ENCODE measurements at places on chromosomes 2 and 18. TPM values are rescaled to one million over a fixed set of nuclear protein-coding genes. Genes with fewer than 3 reads are reported as not detected.

Gene AGXT
- not detected for total RNA-seq

Gene CPSF3
- total RNA-seq: 38.2 TPM

Gene POMC
- 0.98 TPM for total RNA-seq

Gene TEX44
- not detected for total RNA-seq

Gene SLC40A1
- 44.4 TPM for total RNA-seq

Measured in vein endothelial cell (primary cell).